ENCODE measurements at places on chromosomes 11 and 22.

DNA sequence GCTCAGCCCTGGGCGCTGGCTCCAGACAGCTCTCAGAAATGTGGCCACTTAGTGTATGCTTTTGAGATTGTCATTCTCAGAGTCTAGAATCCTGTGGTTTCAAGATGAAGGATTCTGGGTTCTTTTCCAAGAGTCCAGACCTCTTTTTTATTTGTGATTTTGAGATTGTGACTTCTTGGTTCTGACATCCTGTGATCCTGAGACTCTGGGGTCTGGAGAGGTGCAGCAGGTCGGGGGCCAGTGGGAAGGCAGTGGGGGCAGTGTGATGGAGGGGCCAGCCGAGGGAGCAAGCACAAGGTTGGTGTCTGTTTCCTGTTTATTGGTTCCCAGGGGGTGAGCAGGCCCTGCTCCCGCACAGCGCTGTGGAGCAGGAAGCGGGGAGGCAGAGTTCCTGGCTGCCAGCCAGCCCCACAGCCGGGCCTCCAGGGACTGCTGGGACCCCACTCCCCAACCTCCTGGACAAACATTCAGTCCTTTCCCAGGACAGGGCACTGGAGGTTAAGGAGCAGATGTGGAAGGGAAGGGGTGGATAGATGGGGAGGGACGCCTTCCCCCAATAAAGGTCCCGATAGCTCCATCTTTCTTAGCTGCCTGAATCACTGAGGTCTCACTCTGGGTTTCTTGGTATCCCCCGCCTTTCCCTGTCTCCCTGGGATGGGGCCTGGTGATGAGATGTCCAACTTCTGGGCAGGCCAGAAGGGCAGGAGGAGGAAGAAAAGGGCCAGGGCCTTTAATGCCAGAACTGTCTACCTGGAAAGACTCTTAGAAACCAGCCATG lies 13.7 kb downstream of the ARHGEF17 start:
- H3K36me3 ChIP-seq: no peaks in the 10 kb centered on the region
- H3K27ac ChIP-seq: peak overlapping the region; percentile 32
- H3K27me3 ChIP-seq: no peaks in the 10 kb centered on the region
- DNase-seq: no peak

DNA sequence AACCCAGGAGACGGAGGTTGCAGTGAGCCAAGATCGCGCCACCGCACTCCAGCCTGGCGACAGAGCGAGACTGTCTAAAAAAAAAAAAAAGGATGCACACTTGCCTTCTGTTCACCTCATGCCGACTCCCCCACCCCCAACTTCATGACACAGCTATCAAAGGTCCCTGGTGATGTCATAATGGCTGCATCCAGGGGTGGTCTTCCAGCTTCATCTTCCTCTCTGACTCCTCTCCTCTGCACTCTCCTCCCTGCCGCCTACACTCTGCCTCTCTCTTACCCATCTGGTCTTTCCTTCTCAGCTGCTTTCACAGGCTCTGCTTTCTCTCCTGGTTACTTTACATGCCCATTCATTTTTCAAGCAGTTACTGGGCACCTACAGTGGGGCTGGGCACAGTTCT lies 16.4 kb upstream of the KDM2A start:
- H3K27me3 ChIP-seq: no peaks in the 10 kb centered on the region
- DNase-seq: no peak
- H3K4me1 ChIP-seq: no peaks in the 10 kb centered on the region
- no peak overlapping the region for H3K27ac ChIP-seq
- no peaks in the 10 kb centered on the region for H3K36me3 ChIP-seq
- no peak overlapping the region for H3K4me3 ChIP-seq

DNA sequence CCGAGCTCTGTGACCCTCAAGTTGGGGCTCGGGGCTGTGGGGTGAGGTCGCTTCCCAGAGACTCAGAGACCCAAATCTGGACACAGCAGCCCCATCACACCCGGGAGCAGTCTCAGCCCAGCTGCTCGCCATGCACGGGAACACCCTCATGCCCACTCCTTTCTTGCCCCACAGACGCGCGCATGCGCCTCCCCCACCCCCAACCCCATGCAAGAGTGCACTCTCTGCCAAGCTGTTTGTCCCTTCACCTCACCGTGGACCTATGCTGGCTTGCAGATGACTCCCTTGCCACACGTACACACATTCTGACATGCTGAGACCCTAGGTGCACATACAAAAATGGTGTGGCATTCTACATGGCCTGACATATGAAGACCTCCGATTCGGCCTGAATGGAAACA lies 478 bp upstream of the CD248 start:
- peak; percentile 73 for DNase-seq
- H3K27me3 ChIP-seq: no peaks in the 10 kb centered on the region
- no peaks in the 10 kb centered on the region for H3K36me3 ChIP-seq
- H3K4me3 ChIP-seq: no peak overlapping the region
- no peaks in the 10 kb centered on the region for H3K4me1 ChIP-seq

- no peaks in the 10 kb centered on the region for H3K4me1 ChIP-seq
- H3K36me3 ChIP-seq: no peaks in the 10 kb centered on the region
- peaks cover 18% of the 10 kb centered on the region for H3K27me3 ChIP-seq
These were observed 9.4 kb upstream of the LAYN start for GRCh38 chr11:111531136-111531535.

- H3K4me1 ChIP-seq: peaks cover 42% of the 10 kb centered on the region
- DNase-seq: no peak
- H3K36me3 ChIP-seq: no peaks in the 10 kb centered on the region
- no peak overlapping the region for H3K27ac ChIP-seq
- H3K4me3 ChIP-seq: peak overlapping the region; percentile 25
- H3K27me3 ChIP-seq: no peaks in the 10 kb centered on the region
These were observed 461.4 kb upstream of the KIRREL3 start for GRCh38 chr11:127462065-127462344.

DNA sequence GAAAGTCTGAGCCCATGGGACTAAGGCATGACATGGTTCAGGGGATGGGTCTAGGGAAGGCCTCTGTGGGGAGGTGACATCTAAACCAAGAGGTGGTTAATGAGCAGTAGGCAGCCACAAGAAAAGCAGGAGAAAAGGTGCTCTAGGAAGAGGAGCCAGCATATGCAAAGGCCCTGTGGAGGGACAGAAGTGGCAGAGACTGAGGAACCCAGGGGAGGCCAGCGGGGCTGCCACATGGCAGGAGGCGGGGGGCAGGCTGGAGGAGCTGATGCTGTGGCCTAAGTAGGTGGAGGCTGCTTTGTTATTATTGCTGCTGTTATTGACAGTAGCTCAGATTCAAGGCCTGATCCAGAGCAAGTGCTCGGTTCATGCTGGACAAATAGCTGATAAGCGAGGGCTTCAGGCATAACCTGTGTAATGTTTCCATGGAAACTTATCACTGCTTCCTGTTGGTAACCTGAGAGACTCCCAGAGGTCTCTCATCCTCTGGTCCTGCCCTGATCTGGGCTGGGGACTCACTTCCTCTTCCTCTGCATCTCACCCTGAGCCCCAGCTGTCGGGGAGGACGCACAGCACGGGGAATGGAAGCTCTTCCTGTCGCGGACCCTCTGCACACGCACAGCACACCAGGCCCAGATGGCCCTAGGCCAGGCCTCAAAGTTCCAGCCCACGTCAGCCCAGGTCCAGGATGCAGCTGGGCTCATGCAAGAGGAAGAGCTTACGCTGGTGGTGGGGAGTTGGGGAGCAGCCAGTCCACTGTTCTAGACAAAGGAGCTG lies 75.2 kb upstream of the TP53I11 start:
- no peak overlapping the region for H3K27ac ChIP-seq
- no peaks in the 10 kb centered on the region for H3K36me3 ChIP-seq
- no peak overlapping the region for H3K4me3 ChIP-seq

GRCh38 chr11:82718307-82718706 lies 15.4 kb downstream of the FAM181B start:
- peak; percentile 73 for DNase-seq
- H3K4me3 ChIP-seq: no peak overlapping the region
- no peaks in the 10 kb centered on the region for H3K36me3 ChIP-seq

- no peak overlapping the region for H3K4me3 ChIP-seq
- H3K27ac ChIP-seq: no peak overlapping the region
- H3K4me1 ChIP-seq: peaks cover 21% of the 10 kb centered on the region
- no peaks in the 10 kb centered on the region for H3K36me3 ChIP-seq
These were observed 1.7 kb downstream of the HPX start for GRCh38 chr11:6438979-6439571.

- H3K4me1 ChIP-seq: peaks cover 7% of the 10 kb centered on the region
- DNase-seq: peak; percentile 87
- no peak overlapping the region for H3K4me3 ChIP-seq
These were observed 19.4 kb downstream of the HTR3A start for GRCh38 chr11:113994077-113994954.

DNA sequence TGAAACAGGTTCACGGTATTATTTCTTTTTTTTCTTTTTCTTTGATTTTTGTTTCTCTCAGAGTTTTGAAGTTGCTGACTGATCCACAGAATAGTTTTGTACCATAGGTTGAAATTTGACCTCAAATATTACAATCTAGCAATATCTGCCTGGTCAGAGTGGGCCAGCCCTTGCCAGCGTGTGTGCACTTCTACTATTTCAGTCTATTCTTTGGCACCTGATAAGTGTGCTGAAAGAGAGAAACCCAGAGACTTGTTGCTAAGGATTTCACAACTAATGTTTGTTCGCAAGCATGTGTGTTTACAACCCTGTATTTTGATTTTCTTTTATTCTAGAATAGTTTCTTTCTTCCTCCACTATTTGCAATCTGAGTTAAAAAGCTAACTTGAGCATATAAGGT lies 1125.2 kb upstream of the CNTN5 start:
- no peak overlapping the region for H3K27ac ChIP-seq
- DNase-seq: no peak
- H3K4me1 ChIP-seq: no peaks in the 10 kb centered on the region

DNA sequence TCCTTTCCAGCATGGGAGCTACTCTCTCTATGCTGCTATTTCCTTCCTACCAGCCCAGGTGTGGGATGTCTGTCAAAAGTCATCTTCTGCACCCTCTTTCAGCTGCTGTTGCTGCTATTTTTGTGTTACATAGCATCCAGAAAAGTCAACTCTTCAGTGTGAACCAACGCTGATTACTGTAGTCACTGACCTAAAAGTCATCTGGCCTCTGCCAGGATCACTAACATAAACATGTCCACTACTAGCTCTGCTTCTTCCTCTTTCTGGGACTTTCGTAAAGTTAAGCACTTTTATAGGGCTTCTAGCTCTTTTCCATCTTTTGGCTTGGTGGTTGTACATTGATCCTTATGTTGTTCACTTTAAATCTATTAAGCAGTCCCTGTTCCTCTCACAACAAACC lies 90.2 kb upstream of the CARD18 start:
- no peaks in the 10 kb centered on the region for H3K36me3 ChIP-seq
- peaks cover 3% of the 10 kb centered on the region for H3K4me1 ChIP-seq
- no peak overlapping the region for H3K4me3 ChIP-seq

DNA sequence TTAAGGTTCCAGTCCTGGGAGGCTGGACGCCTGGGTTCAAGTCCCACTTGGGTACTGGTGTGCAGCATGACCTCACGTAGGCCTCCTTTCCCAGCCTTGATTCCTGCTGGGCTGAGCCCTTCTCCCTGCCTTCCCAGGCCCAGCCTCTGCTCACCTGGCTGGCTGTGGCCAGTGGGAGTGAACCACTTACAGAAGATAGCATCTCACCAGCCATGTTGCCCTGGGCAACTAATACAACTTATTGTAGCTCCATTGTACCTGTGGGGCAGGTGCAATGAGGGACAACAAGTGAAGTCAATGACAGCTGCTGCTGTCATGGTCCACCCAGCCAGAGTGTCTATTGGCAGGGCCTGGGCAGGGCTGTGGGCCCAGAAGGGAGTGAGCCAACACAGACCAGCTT lies 48.4 kb upstream of the MPEG1 start:
- no peaks in the 10 kb centered on the region for H3K4me1 ChIP-seq
- H3K4me3 ChIP-seq: no peak overlapping the region
- DNase-seq: peak; percentile 24
- H3K36me3 ChIP-seq: no peaks in the 10 kb centered on the region

Data from endodermal cell (in vitro differentiated cells).